Aorta (tissue), 5 donors: ENCODE measurements at places on chromosomes 1 and 21. TPM values are rescaled to one million over a fixed set of nuclear protein-coding genes. Genes with fewer than 3 reads are reported as not detected.

The TMEM200B gene
- total RNA-seq = 18.9 TPM

The REG4 gene
- not detected for total RNA-seq

The DIO1 gene
- not detected for total RNA-seq

The MAP1LC3C gene
- 0.39 TPM for total RNA-seq

The FTCD gene
- 2.6 TPM for total RNA-seq

The LENEP gene
- total RNA-seq = not detected

The SELENBP1 gene
- 24.5 TPM for total RNA-seq

The TTC24 gene
- 0.36 TPM for total RNA-seq

The PAPPA2 gene
- 3.5 TPM for total RNA-seq

The FCER1A gene
- total RNA-seq = 3.9 TPM

The ANGPTL3 gene
- not detected for total RNA-seq

The FAF1 gene
- total RNA-seq = 54.7 TPM

The SPATA45 gene
- 0.78 TPM for total RNA-seq

DNA sequence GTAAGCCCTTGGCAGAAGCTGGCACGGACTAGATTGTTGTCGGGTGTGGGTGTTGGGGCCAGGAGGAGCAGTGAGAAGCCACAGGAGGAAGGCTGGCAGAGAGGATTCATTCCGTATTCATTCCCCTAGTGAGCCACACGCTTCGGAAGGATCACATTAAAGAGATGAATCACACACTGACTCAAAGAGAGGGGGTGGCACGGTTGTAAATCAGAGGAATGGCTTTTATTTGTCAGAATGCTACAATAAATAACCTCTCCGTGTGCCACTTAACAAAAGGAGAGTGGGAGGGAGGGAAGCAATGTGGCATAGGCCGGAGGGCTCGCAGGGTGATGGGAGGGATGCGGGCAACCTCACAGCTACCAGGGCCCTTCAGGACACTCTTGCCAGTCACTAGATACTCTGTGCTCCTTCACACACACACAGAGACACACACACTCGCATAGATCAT lies 135.5 kb downstream of the HIVEP3 start:
- DNase-seq = no peak

DNA sequence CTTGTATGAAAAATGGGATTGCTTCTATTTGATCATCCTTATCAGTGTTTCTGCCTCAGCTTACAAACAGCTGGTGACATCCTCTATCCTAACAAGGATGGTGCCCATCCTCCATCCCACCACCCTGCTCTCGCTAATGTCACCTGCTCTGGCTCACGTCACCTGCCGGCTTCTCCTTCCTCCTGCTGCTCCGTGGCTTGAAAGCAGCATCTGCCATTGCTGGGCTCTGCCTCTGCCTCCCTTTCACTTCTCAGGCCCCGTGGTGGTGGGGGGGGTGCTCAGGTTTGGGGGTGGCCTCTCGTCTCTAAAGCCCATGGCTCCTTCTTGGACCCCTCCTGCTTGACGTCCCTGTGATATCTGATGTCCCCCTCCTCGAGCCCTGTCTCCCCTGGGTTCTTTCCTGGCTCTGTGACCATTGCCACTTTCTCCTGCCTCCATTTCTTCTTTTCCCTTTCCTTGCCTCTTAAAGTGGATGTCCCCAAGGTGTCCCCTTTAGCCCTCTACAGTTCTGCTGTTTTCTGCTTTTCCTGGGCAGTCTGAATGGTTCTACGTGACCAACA lies 135.5 kb upstream of the ERRFI1 start:
- no peak for DNase-seq

DNA sequence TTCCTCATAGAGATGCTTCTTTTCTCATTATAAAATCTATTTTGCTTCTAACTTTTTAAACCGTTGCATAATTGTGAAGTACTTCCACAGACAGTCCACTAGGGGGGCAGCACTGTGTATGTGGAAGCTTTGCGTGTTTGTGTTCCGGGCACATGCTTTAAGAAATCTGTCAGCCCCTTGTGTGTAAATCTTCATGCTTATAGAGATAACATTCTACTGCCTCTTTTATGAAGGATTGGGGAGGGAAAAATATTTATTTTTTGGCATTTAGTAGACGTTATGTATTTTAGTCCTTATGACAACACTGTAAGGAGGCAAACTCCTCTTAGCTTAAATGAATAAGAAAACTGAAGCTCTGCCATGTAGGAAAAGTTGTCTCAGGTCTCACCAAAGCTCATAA lies 157.3 kb upstream of the PTGFR start:
- no peak for DNase-seq

DNA sequence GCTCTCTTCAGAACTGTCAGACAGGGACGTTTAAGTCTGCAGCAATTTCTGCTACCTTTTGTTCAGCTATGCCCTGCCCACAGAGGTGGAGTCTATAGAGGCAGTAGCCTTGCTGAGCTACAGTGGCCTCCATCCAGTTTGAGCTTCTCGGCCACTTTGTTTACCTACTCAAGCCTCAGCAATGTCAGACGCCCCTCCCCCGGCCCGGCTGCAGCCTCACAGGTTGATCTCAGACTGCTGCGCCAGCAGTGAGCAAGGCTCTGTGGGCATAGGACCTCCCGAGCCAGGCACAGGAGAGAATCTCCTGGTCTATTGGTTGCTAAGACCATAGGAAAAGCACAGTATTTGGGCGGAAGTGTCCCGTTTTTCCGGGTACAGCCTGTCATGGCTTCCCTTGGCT lies 89.9 kb upstream of the PDC start:
- no peak for DNase-seq

DNA sequence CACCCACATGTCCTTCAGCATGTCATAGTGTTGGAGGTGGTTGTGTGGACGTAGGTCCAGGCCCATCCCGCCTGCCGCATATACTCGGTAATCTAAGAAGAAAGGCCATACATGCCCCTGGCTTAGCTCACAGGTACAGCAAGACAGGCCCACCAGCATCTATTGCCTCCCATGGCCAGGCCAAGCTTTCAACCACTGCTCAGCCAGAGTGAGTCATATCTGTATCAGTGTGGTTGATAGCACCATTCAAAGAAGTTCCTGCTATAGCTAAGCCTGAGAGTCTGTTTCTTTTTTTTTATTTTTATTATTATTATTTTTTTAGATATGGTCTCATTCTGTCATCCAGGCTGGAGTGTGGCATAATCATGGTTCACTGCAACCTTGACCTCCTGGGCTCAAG lies 17.0 kb downstream of the KLHDC8A start:
- DNase-seq = no peak

GRCh38 chr1:245645894-245646293 lies 491.1 kb downstream of the KIF26B start:
- DNase-seq = no peak

GRCh38 chr1:91523482-91523881 lies 22.8 kb downstream of the CDC7 start:
- DNase-seq = no peak

- DNase-seq = no peak
These were observed 49.8 kb downstream of the DISP3 start for GRCh38 chr1:11528611-11529261.

- no peak for DNase-seq
These were observed 13.8 kb downstream of the RNU5D-1 start for GRCh38 chr1:44717156-44717555.

DNA sequence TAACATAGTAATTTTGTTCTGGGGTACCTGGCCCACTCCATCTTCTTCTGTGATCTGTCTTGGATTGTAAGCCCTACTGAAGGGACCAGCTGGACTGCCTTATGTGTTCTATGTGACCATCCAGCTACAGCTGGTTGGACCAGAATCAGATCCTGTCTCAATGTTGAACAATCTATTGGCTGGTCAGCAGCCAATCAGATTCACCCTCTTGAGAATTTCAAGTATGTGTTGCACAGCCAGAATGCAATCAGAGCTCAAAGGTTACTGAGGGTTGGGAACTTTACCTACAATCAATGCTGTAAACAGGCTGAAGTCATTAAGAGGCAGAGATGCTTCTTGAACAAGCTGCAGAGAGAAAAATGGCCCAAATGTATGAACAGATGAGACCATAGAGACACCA lies 61.9 kb downstream of the KCNC4 start:
- DNase-seq = no peak

GRCh38 chr1:2255420-2256369 lies 27.6 kb downstream of the SKI start:
- DNase-seq = no peak

DNA sequence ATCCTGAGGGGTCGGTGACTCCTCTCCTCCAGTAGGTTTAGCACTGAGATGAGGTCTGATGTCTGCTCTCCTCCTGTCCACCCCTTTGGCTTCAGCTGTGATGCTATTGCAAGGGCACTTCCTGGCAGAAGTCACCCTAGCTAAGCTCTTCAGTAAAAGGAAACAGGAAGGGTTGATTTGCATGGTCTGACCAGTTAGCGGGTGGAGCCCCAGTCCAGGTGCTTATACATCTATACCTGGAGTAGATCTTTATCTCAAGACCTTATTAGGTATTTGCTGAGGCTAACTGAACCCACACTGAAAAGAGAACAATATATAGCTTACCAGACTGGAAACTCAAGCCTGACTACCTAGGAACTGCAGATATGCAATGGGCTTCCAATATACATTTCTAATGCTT lies 28.9 kb upstream of the NFASC start:
- no peak for DNase-seq

DNA sequence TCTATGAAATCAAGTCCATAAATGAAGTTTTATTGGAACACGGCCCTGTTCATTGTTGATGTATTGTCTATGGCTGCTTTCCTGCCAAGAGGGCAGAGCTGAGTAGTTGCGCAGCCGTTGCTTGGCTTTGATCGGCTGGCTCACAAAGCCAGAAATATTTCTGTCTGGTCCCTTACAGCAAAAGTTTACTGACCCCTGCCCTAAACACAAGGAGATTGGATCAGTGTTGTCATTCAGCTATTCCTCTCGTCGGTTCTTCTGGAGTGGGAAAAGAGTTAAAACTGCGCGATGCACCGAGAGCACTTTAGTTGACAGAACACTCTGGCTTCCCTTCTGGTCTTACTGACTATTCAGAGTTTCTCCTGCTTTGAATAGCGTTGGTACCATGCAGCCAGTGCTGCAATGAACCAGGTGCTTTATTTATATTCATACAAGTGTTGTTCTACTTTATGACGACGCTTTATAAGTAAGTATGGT lies 868 bp downstream of the ZBTB40 start:
- no peak for DNase-seq

DNA sequence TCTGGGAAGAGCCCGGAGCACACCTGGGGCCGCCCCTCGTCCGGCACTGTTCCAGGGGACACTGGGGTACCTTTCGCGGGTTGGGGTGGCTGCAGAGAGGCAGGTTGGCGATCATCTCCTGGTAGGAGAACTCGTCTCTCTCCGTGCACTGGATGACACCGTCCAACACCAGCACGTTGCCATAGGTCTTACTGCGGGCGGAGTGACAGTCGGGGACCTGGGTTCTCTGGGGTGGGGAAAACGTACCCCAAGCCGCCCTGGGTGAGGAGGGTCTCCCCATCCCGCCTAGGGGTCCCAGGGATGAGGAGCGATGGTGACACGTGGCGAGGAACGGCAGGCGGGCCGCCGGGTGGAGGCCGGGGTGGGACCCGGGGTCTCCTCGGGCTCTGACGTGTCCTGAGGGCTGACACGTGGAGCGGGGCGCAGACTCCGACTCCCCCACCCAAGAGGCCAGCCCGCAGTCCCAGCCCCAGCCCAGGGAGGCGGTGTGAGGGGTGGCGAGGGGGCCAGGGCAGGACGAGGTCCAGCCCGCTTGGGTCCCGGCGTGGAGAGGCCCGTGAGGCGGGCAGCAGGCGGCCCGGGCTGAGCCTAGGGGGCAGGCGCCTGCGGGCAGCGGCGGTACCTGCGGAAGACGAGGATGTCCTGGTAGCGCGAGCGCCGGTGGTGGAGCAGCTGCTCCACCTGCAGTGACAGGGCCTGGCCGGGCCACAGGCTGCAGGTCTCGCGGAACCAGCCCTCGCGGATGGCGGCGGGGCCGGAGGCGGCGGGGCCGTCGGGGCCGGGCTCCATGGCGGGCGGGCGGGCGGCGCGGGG lies 457 bp downstream of the SRM start:
- DNase-seq = no peak

DNA sequence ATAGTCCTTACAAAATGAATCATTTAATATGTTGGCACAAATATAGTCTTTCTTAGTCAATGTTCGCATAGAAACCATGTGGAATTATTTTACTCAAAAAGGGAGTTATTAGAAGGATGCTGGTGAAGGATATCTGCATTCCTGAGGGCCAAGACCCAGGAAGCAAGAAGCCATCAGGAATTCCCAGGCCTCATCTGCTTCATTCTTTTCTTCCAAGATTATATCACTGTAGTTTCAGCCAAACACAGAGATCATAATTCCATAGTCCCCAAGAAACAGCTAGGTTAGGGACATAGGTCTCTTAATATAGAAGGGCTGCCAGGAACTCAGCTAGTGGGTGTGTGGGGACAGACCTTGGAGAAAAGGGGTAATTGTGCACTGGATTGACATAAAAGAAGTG lies 28.6 kb upstream of the DISC1 start:
- DNase-seq = no peak

DNA sequence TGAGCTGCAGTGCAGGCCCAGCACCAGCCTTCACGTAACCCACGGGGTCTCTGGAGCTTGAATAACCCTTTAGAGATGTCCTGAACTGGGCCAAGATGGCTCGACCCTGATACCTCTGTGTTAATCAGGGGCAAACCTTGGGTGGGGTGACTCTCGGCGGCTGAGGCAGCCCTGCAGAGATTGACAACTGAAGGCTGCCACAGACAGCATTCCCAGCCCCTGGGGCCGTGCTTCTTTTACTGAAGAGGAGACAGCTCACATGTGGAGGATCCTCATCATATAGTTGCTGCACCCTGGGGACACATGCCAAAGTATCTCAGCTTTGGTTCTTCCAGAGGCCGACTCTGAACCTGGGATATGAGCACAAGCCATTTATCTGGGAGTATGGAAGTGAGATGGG lies 57.3 kb upstream of the PTGFRN start:
- no peak for DNase-seq

- no peak for DNase-seq
These were observed 75.9 kb downstream of the HUNK start for GRCh38 chr21:31948676-31949075.

DNA sequence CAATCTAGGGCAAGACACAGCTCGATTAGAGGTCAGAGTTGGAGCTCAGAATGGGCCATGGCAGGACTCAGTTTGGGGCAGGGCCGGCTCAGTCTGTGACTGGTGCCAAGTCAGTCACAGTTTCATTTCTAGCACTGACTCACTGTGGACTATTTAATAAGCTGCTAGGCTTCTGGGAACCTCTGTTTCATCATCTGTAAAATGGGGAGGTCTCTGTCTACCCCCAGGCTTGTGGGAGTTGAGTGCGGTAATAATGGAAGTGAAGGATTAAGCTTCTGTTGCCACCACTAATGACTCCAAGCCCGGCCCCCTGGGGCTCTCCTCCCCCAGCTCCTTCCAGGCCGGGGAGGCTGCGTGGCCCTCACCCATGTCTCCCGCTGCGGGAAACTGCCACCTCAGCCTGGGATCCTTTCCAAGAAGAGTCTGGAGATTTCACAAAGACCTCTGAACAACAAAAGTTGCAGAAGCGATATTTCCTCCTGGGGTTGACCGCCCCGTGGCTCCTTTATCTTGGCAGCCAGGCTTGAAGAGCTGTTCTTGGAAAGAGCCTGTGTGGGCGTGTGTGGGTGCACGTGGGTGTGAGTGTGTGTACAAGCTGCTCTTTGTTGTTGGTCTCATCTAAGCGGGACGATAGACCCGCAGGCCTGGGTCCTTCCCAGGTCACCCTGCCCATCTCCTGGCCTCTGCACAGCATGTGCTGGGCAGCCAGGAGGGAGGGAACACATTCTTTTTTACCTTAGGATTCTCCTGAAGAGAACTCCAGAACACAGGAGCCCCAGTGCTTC lies 29.1 kb downstream of the KNCN start:
- DNase-seq = peak; percentile 82

- DNase-seq = no peak
These were observed 16.3 kb downstream of the AGPAT3 start for GRCh38 chr21:43881283-43881682.

- DNase-seq = no peak
These were observed 634 bp downstream of the ALG14 start for GRCh38 chr1:95072117-95072516.

- no peak for DNase-seq
These were observed 101.3 kb upstream of the HMCN1 start for GRCh38 chr1:185632659-185633423.
